ENCODE measurements at places on chromosomes 3 and 15. TPM values are rescaled to one million over a fixed set of nuclear protein-coding genes. Genes with fewer than 3 reads are reported as not detected.

- no peak for DNase-seq
- no peak overlapping the region for H3K4me3 ChIP-seq
- H3K4me1 ChIP-seq: no peaks in the 10 kb centered on the region
- H3K27me3 ChIP-seq: no peaks in the 10 kb centered on the region
These were observed 201.7 kb upstream of the MLF1 start for GRCh38 chr3:158369279-158369678.

The CHRM5 gene
- total RNA-seq: not detected

GRCh38 chr3:40152482-40153133, 156.9 kb upstream of the EIF1B start:
- H3K27me3 ChIP-seq: no peaks in the 10 kb centered on the region
- no peaks in the 10 kb centered on the region for H3K4me1 ChIP-seq
- H3K27ac ChIP-seq: no peak overlapping the region

The ERC2 gene
- 7.3 TPM for total RNA-seq

- H3K4me1 ChIP-seq: peaks cover 11% of the 10 kb centered on the region
- no peak for DNase-seq
- peaks cover 15% of the 10 kb centered on the region for H3K36me3 ChIP-seq
- H3K4me3 ChIP-seq: no peak overlapping the region
- no peak overlapping the region for H3K27ac ChIP-seq
These were observed 2.3 kb downstream of the RPLP1 start for GRCh38 chr15:69454953-69455352.

DNA sequence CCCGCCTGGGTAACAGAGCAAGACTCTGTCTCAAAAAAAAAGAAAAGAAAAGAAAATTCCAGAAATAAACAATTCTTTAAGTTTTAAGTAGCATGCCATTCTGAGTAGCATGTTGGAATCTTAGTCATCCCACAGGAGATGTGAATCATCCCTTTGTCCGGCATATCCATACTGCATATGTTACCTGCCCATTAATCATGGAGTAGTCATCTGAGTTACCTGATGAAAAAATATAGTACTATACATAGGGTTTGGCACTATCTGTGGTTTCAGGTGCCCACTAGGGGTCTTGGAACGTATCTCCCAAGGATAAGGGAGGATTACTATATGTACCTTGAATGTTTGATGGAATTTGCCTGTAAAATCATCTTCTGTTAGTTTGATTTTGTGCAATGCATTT, 6.3 kb upstream of the CCR4 start:
- H3K4me3 ChIP-seq: no peak overlapping the region
- no peak overlapping the region for H3K27ac ChIP-seq
- DNase-seq: no peak

GRCh38 chr3:63818282-63819150, 583 bp upstream of the C3orf49 start:
- no peak overlapping the region for H3K27ac ChIP-seq
- no peak overlapping the region for H3K4me3 ChIP-seq
- DNase-seq: peak; percentile 64

DNA sequence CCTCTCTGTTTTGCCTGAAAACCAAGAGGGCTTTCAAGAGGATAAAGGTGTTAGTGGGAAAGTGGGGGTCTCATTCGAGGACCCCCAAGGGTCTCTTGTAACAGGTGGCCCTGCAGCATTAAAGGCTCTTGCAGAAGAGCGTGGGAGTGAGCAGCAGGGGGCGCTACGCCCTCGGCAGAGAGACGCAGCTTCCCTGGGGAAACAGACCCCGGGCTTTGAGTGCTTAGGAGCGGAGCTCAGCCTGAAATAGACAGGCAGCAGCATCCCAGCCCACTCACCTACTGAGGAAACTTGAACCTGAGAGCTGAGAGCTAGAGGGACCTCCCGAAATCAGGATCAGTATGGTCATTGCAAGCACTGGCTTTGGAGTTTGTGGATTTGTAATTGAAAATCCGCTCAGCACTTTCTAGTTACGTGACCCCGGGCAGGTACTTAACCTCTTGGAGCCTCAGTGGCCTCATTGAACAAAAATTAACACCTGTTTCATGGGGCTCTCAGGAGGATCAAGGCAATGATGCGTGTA, 25.7 kb downstream of the RPLP1 start:
- no peaks in the 10 kb centered on the region for H3K27me3 ChIP-seq
- no peaks in the 10 kb centered on the region for H3K4me1 ChIP-seq
- DNase-seq: peak; percentile 45
- H3K27ac ChIP-seq: no peak overlapping the region

GRCh38 chr3:78857494-78858111, 910.2 kb downstream of the ROBO1 start:
- no peaks in the 10 kb centered on the region for H3K4me1 ChIP-seq
- no peak overlapping the region for H3K27ac ChIP-seq
- H3K4me3 ChIP-seq: no peak overlapping the region
- no peak for DNase-seq

The MORC1 gene
- 0.13 TPM for total RNA-seq

DNA sequence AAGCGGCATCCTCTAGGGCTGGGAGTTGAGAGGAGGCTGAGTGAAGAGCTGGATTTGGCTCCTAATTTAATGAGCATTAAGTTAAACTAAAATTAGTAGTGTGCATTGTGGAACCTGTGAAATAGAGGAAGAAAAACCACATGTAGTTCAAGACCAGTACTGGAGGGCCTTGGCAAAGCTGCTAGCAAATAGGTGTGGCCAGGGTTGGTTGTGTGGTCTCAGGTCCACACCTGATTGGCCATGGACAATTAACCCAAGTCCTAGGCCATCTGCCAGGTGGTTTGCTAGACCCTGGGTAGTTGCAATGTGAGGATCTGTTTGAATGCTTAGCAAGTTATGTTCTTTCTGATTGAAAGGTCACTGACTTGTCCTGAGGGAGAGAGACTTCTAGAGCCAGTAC, 275.5 kb downstream of the PDCD6IP start:
- H3K27me3 ChIP-seq: no peaks in the 10 kb centered on the region
- H3K4me1 ChIP-seq: no peaks in the 10 kb centered on the region
- no peaks in the 10 kb centered on the region for H3K36me3 ChIP-seq
- no peak overlapping the region for H3K4me3 ChIP-seq
- H3K27ac ChIP-seq: no peak overlapping the region
- no peak for DNase-seq

GRCh38 chr3:42369304-42369703, 41.1 kb downstream of the LYZL4 start:
- H3K27me3 ChIP-seq: no peaks in the 10 kb centered on the region
- H3K27ac ChIP-seq: no peak overlapping the region
- no peaks in the 10 kb centered on the region for H3K36me3 ChIP-seq
- DNase-seq: peak; percentile 66
- peaks cover 4% of the 10 kb centered on the region for H3K4me1 ChIP-seq

The SMAD6 gene
- total RNA-seq: 59.3 TPM

GRCh38 chr15:28125673-28126651, 26.8 kb upstream of the OCA2 start:
- DNase-seq: no peak
- H3K27ac ChIP-seq: no peak overlapping the region
- no peaks in the 10 kb centered on the region for H3K27me3 ChIP-seq

The SYNPR gene
- 0.13 TPM for total RNA-seq

GRCh38 chr15:70669966-70670658, 93.2 kb downstream of the UACA start:
- no peak overlapping the region for H3K4me3 ChIP-seq
- H3K27ac ChIP-seq: no peak overlapping the region
- H3K4me1 ChIP-seq: peaks cover 36% of the 10 kb centered on the region
- peak; percentile 54 for DNase-seq
- H3K36me3 ChIP-seq: peaks cover 10% of the 10 kb centered on the region

- H3K27me3 ChIP-seq: no peaks in the 10 kb centered on the region
- H3K36me3 ChIP-seq: no peaks in the 10 kb centered on the region
- no peak overlapping the region for H3K4me3 ChIP-seq
- DNase-seq: no peak
- no peak overlapping the region for H3K27ac ChIP-seq
These were observed 830.3 kb downstream of the ROBO1 start for GRCh38 chr3:78937475-78937874.

DNA sequence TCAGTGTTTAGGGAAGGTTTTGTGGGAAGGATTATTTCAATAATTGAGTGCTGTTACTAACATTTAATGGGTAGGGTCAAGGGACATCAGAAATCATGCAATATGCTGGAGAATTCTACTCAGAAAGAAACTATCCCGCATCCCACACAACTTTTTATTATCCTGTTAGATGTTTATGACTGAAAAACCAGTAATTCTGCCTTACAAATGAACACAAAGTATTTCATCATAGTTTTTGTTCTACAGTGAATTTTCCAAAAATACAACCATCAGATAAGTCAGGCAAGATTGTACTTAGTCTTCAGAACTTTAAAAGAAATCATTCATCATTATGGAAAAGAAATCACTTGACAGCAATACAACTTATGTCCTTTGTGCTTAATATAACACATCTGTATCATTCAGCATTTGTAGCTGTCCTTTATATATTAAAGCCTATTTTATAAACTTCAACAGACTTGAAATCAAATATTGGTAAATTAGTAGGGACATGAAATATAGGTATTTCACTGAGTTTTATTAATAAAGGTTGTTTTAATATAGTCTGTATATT, 61.9 kb downstream of the TRPM7 start:
- H3K36me3 ChIP-seq: peaks cover 16% of the 10 kb centered on the region
- DNase-seq: no peak
- H3K27ac ChIP-seq: no peak overlapping the region
- H3K27me3 ChIP-seq: no peaks in the 10 kb centered on the region

GRCh38 chr3:161395115-161396012, 24.0 kb upstream of the SPTSSB start:
- no peaks in the 10 kb centered on the region for H3K36me3 ChIP-seq
- no peak for DNase-seq
- no peaks in the 10 kb centered on the region for H3K27me3 ChIP-seq
- H3K4me3 ChIP-seq: no peak overlapping the region

The CYP1A2 gene
- 9.9 TPM for total RNA-seq

The ITIH3 gene
- 1.3 TPM for total RNA-seq

GRCh38 chr15:77352887-77353286, 67.0 kb downstream of the PEAK1 start:
- H3K4me1 ChIP-seq: no peaks in the 10 kb centered on the region
- H3K27ac ChIP-seq: no peak overlapping the region
- H3K4me3 ChIP-seq: no peak overlapping the region
- H3K36me3 ChIP-seq: no peaks in the 10 kb centered on the region

DNA sequence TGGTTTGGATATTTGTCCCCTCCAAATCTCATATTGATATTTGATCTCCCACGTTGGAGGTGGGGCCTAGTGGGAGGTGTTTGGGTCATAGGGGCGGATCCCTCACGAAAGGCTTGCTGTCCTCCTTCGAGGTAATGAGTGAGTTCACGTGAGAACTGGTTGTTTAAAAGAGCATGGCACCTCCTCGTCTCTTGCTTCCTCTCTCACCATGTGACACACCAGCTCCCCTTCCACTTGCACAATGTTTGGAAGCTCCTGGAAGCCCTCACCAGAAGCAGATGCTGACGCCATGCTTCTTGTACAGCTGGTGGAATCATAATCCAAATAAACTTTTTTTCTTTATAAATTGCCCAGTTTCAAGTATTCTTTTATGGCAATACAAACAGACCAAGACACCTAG, 38.6 kb downstream of the RFTN1 start:
- H3K27me3 ChIP-seq: no peaks in the 10 kb centered on the region
- H3K27ac ChIP-seq: no peak overlapping the region
- H3K4me3 ChIP-seq: no peak overlapping the region
- no peaks in the 10 kb centered on the region for H3K36me3 ChIP-seq
